ENCODE measurements at places on chromosomes 3 and 15.

DNA sequence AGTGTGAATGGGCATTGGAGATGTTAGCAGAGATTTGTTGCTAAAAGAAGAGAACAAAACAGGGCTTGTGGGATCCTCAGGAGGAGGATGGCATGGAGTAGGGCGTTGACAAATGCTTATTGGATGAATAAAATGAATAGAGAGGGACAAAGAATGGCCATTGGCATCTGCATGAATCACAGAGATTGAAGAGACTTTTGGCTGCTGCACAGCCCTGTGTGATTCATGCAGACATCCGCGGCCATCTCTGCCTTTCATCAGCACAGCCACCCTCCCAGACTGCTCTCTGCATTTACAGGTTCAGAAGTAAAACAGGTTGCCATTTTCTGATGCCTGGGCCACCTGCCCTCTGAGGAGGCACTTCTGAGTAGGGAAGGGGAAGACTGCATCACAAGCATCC is 397.9 kb downstream of the EPHB1 start:
- DNase-seq, result no peak

DNA sequence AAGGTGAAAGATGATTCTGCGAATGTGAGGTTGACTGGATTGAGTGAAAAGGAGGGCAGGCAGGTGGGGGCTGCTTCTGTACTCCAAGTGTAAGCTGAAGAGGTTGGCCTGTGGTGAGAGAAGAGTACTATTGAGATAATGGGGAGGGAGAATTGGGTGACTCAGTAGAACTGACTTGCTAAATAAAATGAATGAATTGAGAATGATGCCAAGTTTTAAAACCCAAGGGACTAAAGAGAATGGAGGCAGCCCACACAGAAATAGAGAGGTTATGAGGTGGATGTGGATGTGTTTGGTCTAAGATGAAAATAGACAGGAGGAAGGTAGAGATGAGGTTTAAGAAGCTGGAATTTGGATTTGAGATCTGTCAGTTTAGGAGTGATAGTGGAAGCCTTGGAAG is 5.9 kb downstream of the MME start:
- no peak for DNase-seq

DNA sequence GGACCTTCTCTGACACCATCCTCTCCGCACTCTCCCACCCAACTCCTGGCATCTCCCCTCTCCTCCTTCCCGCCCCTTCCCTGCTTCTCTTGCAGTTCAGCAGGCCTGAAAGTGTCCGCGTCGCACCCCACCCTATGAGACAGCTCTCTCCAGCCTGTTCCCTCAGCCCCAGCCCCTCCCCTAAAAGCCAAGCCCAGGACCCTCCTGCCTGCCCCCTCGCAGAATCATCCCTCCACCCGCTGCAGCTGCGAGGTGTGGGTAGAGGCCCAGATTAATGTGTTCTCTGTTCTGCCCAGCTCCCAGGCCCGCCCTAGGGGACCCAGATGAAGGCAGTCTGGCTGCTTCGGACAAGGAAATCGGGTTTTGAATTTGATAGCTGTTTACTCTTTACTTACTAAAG is 410 bp downstream of the PRR23E start:
- DNase-seq, result no peak

GRCh38 chr3:53688989-53689388 is 157.2 kb downstream of the CHDH start:
- DNase-seq, result no peak

DNA sequence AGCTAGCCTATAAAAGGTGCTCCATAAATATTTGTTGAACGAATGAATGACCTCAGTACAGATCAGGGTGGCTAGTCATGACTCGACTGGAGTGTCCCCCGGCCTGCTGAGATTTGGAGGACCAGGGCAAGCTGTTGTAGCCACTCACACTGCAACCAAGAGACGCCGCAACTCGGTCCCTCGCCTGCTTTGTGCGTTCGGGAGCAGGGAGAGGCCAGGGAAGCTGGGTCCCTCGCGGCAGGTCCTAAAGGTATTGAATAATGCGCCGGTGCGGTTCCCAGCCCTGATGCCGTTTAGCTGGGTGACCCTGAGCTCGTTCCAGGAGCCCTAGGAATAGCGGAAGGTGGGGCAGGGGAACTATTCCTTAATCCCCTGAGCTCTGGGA is 1.8 kb downstream of the IGDCC4 start:
- DNase-seq, result no peak

- DNase-seq, result no peak
Measured at GRCh38 chr3:146493221-146493620, 23.9 kb upstream of the PLSCR2 start.

- DNase-seq, result no peak
Measured at GRCh38 chr3:185049710-185050109, 103.2 kb downstream of the C3orf70 start.

DNA sequence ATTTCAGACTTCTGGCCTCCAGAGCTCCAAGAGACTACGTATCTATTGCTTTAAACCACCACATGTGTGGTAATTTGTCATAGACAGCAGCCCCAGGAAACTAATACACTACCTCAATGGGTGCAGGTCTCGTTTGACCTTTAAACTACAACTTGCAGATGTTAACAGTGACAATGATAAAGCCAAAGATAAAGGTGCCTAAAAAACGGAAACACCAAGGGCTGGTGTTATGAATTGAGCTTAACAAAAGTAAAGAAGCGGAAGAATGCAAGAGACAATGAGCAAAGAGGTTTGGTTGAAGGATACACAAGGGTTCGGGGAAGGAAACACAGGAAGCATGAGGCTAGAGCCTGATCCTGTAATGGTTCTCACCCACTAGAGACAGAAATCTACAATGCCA is 50.8 kb downstream of the RFTN1 start:
- DNase-seq, result no peak

DNA sequence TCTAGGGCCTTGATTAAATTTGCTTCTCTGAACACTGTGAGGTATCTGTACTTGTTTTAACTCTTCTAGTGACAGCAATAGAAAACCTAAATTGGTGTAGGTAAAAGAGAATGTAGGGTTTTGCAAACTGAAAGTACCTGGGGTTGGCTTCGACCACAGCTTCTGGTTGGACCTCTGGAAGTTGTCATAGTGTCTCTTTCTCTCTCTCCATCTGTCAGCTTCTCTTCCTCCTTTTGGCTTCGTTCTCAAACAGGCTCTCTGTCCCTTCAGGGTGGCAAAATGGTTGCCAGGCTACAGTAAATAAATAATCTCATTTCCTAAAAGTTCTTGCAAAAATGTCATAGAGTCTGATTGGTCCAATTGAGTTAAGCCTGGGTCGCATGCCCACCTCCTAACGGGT is 149.3 kb upstream of the CTDSPL start:
- no peak for DNase-seq

GRCh38 chr15:80182611-80183261 is 29.9 kb downstream of the FAH start:
- no peak for DNase-seq

- no peak for DNase-seq
Measured at GRCh38 chr3:195913382-195913781, 5.0 kb upstream of the TNK2 start.

- DNase-seq, result no peak
Measured at GRCh38 chr3:56970461-56970879, 90.0 kb upstream of the SPATA12 start.

- DNase-seq, result peak; percentile 15
Measured at GRCh38 chr3:72375237-72376076, 472.8 kb downstream of the SHQ1 start.

Measured in stimulated activated CD8-positive, alpha-beta memory T cell treated with anti-CD3 and anti-CD28 coated beads, Interleukin-12 subunit alpha, Interleukin-12 subunit beta, amount 100 ng/mL, for 4 hours (primary cell).